ENCODE measurements at places on chromosomes 1 and 21. TPM values are rescaled to one million over a fixed set of nuclear protein-coding genes. Genes with fewer than 3 reads are reported as not detected.

- peak; percentile 45 for DNase-seq
Observed at GRCh38 chr1:47569681-47570470, 132.0 kb downstream of the FOXD2 start.

GRCh38 chr1:71593523-71593922 lies 512.7 kb upstream of the ZRANB2 start:
- no peak for DNase-seq

GRCh38 chr1:110133436-110133835 lies 16.9 kb upstream of the SLC6A17 start:
- DNase-seq, result no peak

GRCh38 chr1:231866392-231867331 lies 240.1 kb downstream of the DISC1 start:
- DNase-seq, result peak; percentile 67

KRTAP12-2 gene
- total RNA-seq, result not detected

AGBL4 gene
- total RNA-seq, result 3.1 TPM
